ENCODE measurements at places on chromosomes 5 and 9. TPM values are rescaled to one million over a fixed set of nuclear protein-coding genes. Genes with fewer than 3 reads are reported as not detected.

DNA sequence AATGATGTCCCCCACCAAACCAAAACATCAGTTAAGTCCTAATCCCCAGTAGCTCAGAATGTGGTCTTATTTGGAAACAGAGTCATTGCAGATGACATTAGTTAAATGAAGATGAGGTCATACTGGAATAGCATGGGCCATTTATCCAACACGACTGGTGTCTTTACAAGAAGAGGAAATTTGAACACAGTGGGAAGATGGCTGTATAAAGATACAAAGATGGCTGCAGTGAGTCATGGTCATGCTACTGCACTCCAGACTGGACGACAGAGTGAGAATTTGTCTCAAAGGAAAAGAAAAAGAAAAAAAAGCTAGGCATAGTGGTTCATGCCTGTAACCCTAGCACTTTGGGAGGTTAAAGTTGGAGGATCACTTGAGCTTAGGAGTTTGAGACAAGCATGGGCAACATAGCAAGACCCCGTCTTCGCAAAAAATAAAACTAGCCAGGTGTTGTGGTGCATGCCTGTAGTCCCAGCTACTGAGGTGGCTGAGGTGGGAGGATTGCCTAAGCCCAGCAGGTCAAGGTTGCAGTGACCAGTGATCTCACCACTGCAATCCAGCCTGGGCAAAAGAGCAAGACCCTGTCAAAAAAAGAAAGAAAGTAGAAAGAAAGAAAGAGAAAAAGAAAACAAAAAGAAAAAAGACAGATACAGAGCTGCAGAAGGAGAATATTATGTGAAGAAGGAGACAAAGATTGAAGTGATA lies 130.0 kb upstream of the CDKN2B start:
- DNase-seq = no peak

DNA sequence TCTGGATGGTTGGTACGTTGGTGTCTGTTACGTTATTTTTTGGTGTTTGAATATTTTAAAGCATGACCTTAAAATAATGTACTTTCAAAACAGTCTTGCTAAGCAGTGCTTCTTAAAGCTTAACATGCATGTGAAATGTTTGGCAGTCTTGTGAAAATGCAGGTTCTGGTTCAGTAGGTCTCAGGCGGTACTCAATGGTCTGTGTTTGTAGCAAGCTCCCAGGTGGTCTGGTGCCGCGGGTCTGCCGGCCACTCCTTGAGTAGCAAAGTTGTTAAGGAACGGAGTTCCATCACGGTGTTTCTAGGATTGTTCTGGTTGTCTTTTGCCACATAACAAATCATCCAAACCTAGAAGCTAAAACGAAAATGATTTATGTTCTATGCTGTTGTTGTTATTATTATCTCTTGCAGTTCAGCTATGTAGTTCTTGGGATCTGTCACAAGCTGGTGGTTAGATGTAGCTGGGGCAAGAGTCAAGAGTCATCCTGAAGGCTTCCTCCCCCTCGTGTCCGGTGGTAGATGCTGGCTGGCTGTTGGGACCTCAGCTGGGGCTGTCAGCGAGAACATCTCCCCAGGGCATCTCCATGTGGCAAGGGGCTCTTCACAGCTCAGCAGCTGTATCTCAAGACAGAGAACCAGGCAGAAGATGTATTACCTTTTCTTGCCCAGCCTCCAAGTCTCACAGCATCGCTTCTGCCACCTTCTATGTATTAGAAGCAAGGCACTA lies 186.8 kb downstream of the PALM2AKAP2 start:
- no peak for DNase-seq

DNA sequence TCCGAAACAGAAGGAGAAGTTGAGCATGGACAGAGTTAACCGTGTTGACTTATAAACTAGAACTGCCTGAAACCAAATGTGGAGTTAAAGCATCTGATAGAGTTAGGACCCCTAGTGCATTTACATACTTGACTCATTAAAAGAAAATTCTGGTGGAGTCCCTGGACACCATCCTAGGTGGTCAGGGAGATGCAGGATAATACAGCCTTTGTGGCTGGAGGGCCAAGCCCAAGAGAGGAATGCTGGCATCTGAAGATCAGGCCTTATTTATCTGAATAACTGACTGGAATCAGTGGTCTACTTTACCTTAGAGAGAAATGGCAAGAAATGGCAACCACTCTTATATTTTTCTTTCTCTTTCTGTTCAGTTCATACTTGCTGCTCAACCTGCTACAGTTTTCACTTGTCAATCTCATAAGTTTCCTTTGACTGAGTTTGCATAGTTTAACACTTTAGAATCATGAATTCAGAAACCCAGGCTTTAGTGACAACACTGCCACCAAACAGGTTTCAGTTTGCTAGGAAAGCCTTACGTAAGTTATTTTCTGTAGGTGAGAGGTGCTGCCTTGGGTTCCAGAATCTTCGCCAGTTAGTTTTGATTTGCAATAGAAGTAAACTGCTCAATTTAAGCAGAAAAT lies 10.2 kb downstream of the CMYA5 start:
- DNase-seq = no peak

DNA sequence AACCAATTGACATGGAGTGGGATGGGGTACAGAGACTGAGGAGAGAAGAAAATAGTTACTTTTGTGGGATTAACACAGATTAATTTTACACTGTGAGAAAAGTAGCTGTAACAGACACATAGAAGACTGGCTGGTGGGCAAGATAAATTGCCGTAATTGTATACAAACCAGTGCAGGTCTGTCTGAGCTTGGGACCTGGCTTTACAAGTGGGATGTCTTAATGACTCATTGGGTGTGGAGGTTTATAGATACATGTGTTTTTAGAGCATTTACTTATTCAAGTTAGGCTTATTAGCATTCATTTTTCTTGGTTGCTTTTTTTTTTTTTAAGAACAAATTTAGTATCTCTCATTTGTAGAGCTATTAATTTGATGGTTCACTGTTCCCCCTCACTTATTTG lies 37.5 kb downstream of the SLC44A1 start:
- no peak for DNase-seq

- DNase-seq = no peak
These were observed 161.2 kb downstream of the MPDZ start for GRCh38 chr9:13118313-13118712.

GRCh38 chr9:114945616-114946412 lies 15.4 kb upstream of the TNFSF8 start:
- no peak for DNase-seq

DNA sequence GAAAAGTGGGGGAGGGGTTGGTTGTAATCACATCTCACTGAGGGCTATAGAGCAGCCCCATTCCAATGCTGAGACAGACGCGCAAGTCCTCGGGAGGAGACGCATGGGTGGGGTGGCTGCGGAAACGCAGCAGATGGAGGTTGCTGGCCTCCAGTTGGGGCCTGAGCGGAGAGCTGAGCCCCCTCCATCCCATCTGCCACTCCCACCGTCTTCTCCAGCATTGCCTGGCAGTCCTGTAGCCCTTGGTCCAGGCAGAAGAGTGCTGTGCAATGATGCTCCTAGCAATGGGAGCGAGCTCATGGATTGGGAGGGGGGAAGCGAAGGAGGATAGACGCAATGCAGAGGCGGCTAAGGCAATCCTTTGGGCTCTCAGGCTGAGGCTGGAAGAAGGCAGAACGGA lies 79.4 kb upstream of the GLRA1 start:
- DNase-seq = no peak

DNA sequence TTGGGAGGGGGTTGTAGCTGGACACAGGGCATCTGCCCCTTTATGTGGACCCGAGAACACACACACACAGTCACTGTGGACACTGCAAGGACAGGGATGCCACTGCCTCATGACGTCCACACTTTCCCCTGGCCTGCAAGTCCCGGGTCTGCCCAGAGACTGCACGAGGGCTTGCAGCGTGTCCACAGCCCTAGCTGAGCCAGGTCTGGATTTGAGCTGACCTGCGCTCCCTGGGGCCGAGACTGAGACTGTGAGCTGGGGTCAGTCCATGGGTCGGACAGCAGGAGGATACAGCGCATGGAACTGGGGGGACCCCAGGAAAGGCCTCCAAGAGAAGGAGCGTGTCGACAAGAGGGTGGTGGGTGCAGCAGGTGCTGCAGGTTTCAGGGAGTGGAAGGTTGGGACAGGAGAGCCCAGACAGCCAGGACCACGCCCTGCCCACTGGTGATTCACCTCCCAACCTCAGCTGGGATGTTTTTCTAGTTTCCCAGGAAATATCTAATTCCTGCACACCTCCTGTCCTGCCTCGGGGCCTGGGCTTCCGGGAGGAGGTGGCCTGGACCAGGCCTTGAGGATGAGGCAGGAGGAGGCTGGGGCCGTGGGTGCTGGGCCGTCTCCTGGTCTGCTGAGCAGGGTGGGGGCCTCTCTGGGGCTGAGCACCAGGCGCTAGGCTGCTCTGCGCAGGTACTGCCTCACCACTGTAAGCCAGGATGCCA lies 806 bp upstream of the RNF224 start:
- DNase-seq = no peak

Gene ZNF300
- 8.9 TPM for total RNA-seq

Gene PCDHB15
- 3.4 TPM for total RNA-seq
